Thymus (tissue), 14 donors: ENCODE measurements at places on chromosomes 11 and 22.
A peak's percentile ranks its signal among the peaks of the same experiment; 100 is the strongest.

- no peak for DNase-seq
Measured at GRCh38 chr11:97140885-97141494, 751.2 kb downstream of the JRKL start.

DNA sequence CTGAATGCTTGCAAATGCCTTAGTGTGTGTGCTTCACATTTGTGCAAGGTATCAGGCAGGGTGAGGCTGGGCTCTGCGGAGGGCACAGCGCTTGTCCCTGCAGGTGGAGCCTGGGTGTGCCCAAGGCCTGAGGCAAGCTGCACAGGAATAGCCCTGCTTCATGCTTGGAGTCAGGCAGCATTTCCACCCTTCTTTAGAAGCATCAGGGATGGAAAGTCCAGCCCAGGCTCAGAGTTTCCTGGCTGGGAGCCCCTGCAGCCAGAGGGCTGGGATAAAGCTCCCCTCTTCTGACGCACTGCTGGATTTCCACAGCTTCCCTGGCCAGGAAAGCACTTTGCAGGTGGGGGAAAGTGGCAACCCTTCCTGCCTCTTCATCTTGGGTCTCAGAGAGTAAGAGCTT lies 63.4 kb downstream of the GALNT18 start:
- DNase-seq: no peak

- no peak for DNase-seq
Measured at GRCh38 chr11:15563054-15563453, 448.3 kb downstream of the INSC start.

DNA sequence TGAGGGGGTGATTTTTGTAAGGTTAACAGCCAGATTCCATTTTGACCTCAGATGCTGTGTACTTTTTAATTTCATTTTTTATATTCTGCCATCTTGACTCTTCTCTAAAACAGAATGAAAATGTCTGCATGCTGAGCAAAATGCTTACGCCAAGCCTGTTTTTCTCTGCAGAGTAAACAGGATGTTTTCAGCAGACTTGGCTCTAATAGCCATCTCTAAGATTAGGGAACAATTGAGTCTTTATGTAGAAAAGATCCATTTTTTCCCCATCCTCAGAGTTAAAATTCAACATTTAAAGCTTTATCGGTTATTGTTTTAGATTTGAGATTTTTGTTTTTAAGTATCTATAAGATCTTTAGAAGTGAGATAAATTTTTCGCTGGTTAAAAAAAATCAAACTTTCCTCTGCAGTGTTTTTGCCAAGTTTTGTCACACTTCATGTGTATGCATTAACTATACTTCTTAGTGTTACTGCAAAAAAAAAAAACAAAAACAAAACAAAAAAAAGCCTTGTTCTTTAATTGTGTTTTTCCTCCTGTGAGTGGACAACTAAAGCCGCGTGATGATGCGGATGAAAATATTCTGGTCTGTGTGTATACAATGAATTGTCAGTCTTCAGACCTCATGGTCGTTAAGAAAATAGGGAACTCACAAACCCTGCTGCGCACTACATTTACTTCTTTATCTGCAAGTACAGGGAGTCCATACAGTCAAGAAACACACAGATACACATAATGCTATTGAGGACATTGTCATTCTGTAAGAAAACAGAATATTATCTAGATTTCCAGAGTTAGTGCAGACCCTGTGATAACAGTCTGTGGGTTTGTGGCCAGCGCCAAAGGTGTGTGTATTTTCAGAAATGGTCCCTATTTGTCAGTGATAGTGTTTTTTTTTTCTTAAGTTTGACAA lies 17.5 kb upstream of the ADSL start:
- no peak for DNase-seq

- no peak for DNase-seq
Measured at GRCh38 chr11:121522043-121522941, 69.5 kb upstream of the SORL1-AS1 start.

- DNase-seq: no peak
Measured at GRCh38 chr11:77040889-77041288, 6.7 kb downstream of the B3GNT6 start.

- no peak for DNase-seq
Measured at GRCh38 chr22:44244265-44244822, 63.6 kb downstream of the PARVG start.

GRCh38 chr11:134558258-134558835 lies 146.3 kb upstream of the B3GAT1 start:
- DNase-seq: no peak

- DNase-seq: no peak
Measured at GRCh38 chr11:112497826-112498225, 237.2 kb upstream of the PLET1 start.

DNA sequence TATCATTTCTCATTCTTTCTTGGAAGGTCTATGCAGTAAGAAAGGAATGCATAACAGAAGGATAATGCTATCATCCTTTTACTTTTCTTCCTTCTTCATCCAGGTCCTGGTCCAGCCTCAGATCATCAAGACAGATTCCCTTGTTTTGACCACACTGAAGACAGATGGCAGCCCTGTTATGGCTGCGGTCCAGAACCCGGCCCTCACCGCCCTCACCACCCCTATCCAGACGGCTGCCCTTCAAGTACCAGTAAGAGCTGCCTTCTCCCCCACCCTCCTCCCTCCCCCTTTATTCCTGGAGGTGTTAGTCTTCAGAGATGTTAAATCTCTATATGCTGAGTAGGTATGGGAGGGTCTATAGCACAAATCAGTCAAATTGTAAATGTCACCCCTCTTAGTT lies 37.9 kb downstream of the SREBF2 start:
- no peak for DNase-seq

DNA sequence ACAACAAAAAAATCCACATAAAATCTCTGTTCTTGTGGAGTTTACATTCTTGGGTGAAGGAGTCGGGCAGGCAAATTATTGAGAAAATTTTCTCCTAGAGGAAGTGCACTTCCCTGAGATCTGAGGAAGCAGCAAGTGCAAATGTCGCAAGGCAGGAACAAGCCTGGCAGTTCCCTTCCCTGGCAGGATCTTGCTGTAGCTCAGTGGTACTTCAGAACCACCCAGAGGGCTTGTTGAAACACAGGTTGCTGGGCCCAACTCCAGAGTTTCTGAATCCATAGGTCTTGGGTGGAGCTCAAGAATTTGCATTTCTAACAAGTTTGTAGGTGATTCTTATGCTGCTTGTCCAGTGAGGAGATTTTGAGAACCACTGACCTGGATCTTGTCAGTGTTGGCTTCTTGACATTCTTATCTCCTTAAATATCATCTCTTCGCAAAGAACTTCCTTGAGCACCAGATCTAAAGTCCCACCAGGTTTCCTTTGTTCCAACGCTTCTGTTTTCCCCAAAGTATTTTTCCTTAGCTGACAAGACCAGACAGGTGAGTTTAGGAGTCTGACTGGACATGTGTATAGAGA lies 9.6 kb downstream of the QSER1 start:
- DNase-seq: no peak

DNA sequence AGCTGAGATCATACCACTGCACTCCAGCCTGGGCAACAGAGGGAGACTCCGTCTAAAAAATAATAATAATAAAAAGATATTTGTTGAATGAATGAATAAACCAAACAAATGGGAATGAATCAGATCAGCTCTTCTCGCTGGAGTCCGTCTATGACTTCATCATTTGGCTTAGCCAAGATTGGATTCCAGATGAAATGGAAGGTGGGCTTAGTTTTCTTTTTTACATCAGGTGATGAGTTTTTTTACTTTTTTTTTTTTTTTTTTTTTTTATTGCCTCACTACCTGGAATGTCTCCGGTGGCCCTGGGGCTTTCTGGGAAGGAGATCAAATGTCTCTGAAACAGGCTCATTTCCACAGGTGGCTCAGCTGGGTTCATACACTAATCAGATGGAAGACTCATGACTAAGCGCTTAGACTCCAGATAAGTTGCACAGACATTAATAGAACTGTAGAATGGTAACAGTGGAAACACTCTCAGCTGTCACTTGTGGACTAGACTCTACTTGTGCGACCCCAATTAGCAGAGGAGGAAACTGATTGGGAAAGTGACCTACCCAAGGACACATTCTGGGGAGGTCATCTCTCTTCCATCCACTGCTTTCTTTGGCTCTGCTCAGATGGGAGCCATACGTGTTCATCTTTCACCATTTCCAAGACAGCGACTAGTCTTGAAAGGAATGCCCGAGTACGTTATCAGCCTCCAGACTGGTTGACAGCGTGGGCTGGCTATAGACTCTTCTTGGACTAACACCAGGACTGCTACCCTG lies 20.5 kb upstream of the RBFOX2 start:
- DNase-seq: no peak

GRCh38 chr11:1199751-1200610 lies 22.9 kb upstream of the MUC5B start:
- no peak for DNase-seq

DNA sequence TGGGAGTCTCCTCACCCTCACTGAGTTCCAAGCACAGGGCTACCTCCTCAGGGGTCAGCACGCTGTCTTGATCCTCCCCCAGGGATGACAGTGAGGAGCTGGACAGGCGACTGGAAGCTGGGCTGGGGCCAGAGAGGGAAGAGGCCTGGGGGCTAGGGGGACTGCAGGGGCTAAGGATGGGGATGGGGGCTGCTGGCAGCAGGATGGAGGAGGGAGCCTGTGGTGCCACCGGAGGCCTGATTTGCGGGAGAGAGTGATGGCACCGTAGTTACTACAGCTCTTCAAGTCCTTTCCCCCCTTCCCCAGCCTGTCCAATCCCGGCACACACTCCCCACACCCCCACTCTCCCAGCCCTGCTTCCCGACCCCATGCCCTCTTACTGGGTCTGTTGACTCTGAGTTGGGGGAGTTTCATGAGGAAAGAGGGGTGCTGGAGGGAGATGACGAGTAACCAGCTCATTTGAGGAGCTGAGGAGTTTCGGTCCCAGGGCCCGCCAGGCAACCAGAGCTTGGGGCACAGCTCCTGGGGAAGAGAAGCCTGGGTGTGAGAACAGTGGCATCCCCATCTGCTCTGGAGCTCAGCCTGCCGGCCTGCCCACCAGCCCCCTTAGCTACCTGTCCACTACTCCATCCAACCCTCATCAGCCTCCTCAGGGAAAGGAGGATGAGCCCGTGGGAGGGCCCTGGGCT lies 10.5 kb downstream of the ROBO4 start:
- DNase-seq: no peak

DNA sequence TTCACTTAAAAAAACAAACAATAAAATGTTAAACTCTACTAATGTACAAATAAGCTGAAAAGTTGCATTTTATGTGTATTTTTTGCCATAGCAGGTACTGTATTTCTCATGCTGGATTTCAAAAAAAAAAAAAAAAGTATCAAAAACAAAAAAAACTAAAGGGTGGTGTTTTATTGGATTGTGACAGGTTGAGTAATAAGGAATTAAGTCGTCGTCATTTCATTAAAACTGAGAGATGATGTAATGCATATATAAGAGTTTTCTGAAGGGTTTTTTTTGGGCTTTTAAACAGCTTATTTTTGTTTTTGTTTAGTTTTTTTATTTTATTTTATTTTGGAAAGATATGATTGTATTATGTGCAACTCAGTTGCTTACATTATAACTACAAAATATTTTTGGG lies 10.9 kb upstream of the ADSL start:
- DNase-seq: no peak

- no peak for DNase-seq
Measured at GRCh38 chr22:50578776-50579310, 616 bp upstream of the CPT1B start.

DNA sequence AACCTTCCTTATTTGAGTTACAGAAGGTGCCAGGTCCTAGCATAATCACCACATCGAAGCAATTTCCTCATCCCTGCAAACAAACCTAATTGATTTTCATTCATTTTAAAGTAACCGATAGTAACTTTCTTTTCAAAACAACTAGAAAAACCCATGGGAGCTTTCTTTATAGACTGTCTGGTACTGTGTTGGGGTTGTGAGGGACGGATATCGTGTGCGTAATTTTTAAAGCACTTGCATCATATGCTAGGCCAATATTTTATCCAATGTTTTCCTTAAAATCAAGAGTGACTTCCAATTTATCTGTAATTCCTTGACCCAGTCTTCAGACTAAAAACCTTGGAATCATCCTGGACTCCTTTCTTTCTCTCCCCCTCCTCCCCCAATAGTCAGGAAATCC lies 271.5 kb upstream of the SESN3 start:
- DNase-seq: no peak

GRCh38 chr11:19242179-19242932 lies 1.6 kb upstream of the E2F8 start:
- DNase-seq: no peak

DNA sequence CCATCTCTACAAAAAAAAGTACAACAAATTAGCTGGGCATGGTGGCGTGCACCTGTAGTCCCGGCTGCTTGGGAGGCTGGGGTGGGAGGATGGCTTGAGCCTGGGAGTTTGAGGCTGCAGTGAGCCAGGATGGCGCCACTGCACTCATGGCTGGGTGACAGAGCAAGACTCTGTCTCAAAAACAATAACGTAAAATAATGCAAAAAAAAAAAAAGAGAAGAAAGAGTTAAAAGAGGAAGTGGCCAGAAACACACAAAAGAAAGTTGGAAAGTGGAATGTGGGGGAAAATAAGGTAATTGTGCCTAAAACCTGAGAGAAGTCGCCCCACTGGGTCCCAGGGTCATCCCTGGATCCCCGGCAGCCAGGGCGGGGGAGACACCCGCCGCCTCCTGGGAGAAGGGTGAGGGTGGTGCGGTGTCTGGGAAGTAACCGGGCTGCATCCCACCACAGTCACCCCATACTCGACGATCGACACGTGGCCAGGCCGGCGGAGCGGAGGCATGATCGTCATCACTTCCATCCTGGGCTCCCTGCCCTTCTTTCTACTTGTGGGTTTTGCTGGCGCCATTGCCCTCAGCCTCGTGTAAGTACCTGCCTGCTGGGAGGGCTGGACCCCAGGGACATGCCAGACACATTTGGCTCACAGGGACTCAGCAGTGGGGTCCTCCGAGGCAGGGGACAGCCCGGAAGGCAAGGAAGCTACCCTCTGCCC lies 8.1 kb downstream of the UPK3A start:
- DNase-seq: no peak

DNA sequence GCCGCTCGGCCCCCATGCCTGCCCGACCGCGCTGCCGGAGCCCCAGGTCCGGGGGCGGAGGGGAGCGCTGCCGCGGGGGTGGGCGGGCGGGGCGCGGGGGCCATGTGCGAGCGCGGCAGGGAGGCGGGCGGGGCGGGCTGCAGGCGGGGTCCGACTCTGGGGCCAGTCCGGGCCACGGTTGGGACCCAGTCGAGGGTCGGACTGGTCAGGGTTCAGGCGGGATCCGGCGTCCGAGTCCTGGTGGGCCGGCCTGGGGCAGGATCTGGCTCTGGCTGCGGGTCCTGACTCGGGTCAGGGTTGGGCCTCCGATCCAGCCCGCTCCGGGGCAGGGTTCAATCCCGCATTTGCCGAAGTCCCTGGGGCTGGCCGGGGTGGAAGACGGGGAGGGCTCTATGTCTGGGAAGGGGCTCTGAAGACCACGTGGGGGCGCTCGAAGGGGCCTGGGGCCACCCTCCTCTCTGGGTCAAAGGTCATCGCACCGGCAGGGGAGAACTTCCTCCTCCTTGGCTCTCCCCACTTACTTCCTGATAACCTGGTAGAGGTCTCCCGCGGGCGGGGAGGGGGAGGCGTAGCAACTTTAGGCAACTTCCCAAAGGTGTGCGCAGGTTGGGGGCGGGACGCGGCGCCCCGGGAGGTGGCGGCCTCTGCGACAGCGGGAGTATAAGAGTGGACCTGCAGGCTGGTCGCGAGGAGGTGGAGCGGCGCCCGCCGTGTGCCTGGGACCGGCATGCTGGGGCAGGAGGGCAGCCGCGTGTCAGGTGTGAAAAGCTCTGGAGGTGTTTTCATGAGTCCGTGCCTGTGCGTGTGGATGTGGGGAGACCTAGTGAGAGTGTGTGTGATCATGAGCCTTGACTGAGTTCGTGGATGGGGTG lies 603 bp downstream of the ESRRA start:
- peak; percentile 72 for DNase-seq
